Activated CD8-positive, alpha-beta memory T cell treated with anti-CD3 and anti-CD28 coated beads, Interleukin-2, amount 50 U/mL, for 4 hours (primary cell): ENCODE measurements at places on chromosomes 4 and X.

- DNase-seq, result no peak
Observed at GRCh38 chr4:141144207-141144606, 10.9 kb upstream of the RNF150 start.

GRCh38 chrX:104469771-104470170 lies 96.2 kb upstream of the IL1RAPL2 start:
- no peak for DNase-seq

- DNase-seq, result no peak
Observed at GRCh38 chr4:81142744-81143143, 72.3 kb downstream of the PRKG2 start.

DNA sequence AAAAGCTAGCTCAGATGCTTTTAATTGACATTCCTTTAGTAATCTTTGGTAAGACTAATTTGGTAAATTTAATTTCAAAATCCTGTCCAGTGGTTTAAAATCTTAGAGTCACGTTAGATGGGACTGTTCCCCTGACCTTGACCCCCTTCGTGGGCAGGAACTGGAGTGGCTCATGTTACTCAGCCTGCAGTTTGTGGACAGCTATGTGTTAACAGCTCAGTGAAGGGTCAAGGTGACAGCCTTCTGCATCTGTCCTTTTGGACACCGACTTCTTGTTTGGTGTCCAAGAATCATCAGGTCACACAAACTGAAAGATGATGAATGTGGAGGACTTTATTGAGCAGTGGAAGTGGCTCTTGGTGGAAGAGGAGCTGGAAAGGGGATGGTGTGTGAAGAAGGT lies 2.9 kb downstream of the ARSF start:
- DNase-seq, result no peak

GRCh38 chrX:100731441-100732281 lies at the start of gene SYTL4:
Gene SYTL4 (minus strand): TSS chrX:100732121. CDS start chrX:100702037, 30,084 bp downstream.
- no peak for DNase-seq

DNA sequence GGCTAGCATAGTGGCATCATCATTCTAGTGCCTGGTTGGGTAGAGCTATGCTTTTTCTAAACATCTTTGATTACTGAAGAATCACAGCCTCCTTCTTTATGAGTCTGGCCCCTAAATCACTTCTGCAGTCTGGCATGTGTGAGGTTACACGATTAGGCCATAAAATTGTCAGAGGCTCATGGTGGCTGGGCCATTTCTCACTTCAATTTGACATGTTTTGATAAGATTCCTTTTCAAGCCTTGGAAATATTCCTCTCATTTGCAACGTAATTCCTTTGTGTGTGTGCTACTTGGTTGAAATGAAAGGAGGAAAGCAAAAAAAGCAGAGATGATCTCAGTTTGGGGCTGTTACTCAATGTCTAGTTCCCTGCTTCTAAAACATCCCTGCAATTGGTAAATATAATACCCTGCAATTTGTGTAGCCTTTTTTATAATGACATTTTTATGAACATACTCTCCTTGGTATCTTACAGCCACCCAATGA lies 6.2 kb downstream of the CCKAR start:
- DNase-seq, result no peak

DNA sequence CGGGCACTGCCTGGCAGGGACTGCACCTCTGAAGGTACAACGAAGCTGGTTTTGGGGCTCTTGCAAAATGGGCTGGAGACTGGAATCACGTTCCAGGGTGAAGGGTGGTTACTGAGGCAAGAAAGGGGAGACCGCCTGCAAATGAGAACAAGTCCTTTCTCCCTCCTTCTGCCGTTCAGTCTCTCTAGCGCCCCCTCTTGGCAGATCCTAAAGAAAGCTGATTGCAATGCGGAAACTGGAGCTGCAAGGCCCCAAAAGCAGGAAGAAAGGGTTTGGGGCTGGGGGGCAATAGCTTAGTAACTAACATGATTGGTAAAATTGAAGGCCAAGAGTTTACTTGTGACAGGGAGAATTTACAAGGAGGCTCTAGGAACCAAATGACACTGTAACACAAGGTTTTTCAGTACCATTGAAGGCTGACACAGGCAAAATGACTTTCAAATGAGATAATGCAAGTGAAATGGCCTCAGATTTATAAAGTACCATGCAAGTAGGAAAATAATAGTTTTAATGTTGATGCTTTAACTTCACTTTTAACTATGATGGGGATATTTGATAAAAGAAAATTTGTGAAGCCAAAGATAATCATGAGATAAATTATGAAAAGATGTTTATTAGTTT lies 222.7 kb upstream of the HAND2 start:
- DNase-seq, result no peak

DNA sequence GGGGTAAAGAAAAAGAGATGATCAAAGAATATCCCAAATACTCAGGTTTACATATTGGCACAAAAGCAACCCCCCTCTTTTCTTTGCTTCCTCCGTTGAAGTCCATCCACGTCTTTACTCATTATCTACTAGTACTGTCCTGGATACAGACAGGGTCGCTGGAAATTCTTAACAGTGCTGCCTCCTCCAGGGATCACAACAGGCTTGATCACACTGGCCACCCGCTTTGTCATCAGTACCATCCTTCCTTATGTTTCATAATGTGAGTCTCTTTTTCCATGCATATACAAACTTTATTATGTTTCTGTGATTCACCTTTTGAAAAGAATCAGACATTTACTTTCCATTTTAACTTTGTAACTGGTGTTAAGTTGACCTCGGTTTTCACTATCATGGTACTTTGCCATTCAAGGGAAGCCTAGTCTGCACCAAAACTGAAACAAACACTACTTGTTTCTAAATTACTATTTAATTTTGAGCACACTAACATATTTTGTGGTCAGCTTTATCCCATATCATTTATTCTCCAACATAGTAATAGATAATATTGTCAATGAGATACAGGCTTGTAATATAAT lies 387.5 kb upstream of the PPP1R2C start:
- DNase-seq, result no peak

DNA sequence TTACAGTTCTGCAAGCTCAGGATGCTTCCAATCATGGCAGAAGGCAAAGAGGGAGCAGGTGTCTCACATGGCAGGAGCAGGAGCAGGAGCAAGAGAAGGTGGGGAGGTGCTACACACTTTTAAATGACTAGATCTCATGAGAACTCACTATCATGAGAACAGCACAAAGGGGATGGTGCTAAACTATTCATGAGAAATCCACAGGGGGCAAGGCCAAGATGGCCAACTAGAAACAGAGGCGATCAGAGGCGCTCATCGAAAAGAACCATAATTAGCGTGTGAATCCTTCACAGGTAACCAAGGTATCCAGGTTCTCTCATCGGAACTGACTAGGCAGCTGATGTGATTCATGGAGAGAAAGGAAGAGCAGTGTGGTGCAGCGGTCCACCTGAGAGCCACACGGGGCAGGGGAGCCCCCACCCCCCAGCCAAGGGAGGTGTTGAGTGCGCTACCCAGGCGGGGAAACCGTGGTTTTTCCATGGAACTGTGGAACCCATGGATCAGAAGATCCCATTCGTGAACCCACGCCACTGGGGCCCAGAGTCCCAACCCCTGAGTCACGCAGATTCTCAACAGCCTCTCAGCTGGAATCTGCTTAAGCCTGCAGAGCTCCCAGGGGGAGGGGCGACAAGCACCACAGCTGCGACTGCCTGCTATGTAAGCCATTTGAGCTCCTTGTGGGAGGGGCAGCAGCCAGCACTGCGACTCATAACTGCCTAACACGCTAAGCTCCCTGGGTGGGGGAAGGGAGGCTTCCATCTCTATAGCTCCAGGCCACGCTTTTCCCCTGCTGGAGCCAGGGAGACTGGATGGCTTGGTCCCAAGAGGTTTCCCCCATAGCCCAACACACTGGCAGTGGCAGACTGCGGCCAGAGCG lies 46.7 kb downstream of the FGF16 start:
- DNase-seq, result no peak

- no peak for DNase-seq
Observed at GRCh38 chrX:41332408-41333002, 1.5 kb upstream of the DDX3X start.

GRCh38 chr4:42915484-42915883 lies 23.0 kb downstream of the GRXCR1 start:
- DNase-seq, result no peak

DNA sequence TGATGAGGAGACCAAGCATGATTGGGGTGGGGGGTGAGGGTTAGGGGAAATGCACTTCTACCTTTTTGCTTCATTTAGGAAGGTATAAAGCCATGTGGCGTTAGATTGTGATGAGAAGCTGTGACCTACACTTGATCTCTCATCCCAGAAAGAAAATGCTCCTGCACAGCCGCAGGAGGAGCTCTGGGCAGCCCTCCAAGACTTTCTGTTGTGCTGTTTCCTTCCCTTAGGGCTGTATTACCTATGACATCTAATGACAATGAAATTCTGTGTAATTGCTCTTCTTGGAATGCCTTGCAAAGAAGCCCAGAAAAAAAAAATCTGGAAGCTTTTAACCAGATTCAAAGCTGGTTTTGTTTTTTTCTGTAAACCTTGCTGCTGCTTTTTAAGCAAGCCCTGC lies 13.4 kb downstream of the PRPS2 start:
- no peak for DNase-seq

DNA sequence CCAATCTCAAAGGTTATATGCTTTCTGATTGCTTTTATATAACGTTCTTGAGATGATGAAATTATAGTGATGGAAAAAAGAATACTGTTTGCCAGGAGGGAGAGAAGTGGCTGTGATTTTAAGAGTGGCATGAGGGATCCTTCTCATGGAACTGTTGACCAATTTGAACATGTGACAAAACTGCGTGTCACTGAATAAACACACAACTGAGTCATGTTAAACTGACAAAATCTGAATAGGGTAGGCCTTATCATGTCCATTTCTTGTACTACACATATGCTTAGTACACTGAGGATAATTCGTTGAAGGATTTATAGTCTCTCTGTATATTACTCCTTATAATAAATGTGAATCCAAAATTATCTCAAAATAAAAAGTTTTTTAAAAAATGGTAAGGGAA lies 22.2 kb upstream of the HSPA4L start:
- DNase-seq, result no peak

- DNase-seq, result no peak
Observed at GRCh38 chrX:33001107-33001506, 210.2 kb downstream of the DMD start.

DNA sequence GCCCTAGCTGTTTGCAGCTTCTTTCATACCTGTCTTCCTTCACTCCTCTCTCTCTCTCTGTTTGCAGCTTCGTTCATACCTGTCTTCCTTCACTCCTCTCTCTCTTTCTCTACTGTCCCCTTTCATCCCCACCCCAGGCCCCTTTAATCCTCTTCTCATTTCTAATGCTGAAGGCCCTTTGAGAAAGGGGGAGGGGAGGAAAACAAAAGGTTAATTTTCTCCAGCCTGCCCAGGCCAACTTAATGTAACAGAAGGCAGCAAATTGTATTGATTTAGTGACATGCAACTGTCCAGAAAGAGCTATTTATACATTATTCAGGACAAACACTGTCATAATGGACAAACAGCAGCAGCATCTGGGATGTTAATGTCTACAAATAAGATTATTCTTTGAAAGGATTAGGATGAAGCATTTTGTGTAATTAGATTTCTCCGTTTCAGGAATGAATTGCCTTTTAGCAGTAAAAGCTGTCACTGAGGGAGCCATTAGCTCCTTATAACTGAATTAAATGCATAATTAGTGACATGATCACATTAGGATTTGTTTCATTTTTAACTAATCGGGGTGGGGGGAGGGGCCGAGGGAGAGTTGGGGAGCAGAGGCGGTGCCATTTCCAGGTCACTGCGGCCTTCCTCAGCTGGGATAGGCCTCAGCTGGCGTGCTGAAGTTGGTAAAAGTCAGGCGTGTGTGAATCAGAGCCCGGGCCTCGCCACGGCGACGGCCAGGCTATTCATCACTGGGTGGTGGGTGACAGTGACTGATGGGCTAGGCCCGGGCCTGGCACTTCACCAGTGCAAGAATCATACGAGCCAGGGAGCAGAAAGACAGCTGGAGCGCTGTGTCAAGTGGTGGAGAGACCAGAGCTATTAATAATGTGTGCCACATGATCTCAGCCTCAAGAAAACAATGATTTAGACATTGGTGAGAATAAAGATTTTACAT lies 174.5 kb downstream of the NKX6-1 start:
- DNase-seq, result no peak

GRCh38 chr4:165464376-165464775 lies 85.6 kb downstream of the CPE start:
- DNase-seq, result no peak

DNA sequence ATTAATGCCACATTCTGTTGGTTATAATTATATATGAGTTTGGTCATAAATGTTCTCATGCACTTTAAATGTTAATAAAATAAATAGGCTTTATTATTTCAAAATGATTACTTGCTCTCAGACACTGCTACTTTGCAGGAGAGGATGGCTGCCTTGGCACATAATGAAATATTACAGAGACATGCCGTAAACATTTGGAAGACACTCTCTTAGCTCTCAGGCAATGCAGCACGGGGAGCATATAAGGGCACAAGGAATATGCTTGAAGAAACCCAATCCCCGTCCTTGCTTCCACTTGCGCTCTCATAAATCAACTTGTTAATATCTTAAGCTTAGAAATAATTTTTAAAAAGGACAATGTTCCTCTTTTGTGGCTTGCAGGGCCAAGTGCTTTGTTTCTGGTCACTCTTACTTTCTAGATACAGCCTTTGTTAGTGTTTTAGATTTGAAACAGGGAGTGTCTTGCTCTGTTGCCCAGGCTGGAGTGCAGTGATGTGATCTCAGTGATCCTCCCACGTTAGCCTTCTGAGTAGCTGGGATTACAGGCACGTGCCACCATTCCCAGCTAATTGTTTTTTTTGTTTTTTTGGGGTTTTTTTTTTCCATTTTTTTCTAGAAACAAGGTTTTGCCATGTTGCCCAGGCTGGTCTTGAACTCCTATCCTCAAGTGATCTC lies 445.0 kb downstream of the SPRY1 start:
- no peak for DNase-seq

DNA sequence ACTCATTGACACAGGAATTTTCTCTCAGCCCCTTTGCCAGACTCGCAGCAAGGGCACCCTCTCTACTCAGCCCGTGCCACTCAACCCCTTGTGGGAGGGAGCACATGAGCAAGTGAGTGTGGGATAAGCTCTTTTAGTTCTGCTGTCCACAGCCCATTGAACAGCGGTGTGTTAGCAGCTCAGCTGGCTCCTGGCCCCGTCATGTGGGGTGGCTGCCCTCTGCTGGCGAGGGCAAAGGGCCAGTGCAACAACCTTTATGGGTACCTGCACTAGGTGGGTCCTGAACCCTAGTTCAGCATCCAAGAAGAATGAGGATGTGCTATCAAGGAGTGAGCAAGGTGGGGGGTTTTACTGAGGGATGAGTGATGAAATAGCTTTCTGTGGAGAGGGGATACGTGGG lies 85.0 kb upstream of the ZNF81 start:
- peak; percentile 28 for DNase-seq

- no peak for DNase-seq
Observed at GRCh38 chrX:23136816-23137215, 137.1 kb downstream of the DDX53 start.

DNA sequence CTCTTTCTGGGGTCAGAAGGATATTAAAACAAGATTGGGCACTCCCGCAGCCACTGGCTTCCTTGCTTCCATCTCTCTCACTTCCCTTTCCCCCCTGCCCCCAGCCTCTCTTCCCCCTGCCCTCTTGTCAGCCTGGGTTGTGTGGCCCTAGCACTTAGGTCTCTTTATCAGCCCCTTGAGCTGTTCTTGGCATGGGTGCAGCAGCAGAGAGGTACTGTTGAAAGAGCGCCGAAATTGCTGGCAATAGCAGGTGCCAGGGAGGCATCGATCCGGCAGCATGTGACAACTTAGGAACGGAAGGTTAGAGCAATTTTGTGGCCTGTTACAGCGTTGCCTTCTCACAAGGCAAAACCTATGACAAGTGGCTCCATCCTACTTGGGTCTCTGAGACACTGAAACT lies 333.1 kb upstream of the IGFBP7 start:
- DNase-seq, result no peak

GRCh38 chr4:11131491-11131890 lies 297.2 kb downstream of the HS3ST1 start:
- no peak for DNase-seq
